ENCODE measurements at places on chromosomes 4 and X. TPM values are rescaled to one million over a fixed set of nuclear protein-coding genes. Genes with fewer than 3 reads are reported as not detected.

The CSAG3 gene
- total RNA-seq: not detected

The VCX3A gene
- total RNA-seq: not detected

The POLR2B gene
- total RNA-seq: 81.2 TPM

The NKX3-2 gene
- not detected for total RNA-seq

The CFP gene
- total RNA-seq: 0.18 TPM

The NAT8L gene
- 0.36 TPM for total RNA-seq

The TLL1 gene
- 0.16 TPM for total RNA-seq

The PPEF2 gene
- not detected for total RNA-seq

The CENPVL2 gene
- total RNA-seq: not detected

The TCEAL5 gene
- not detected for total RNA-seq

The RNF212 gene
- 4.2 TPM for total RNA-seq

The PLXNA3 gene
- 16.4 TPM for total RNA-seq

The LRCH2 gene
- 0.72 TPM for total RNA-seq

The MID1 gene
- total RNA-seq: 35.5 TPM

The CCSER1 gene
- 5.7 TPM for total RNA-seq

The MRFAP1L1 gene
- 35.6 TPM for total RNA-seq

The IQCM gene
- not detected for total RNA-seq

The ELK1 gene
- 41.5 TPM for total RNA-seq
